ENCODE measurements at places on chromosomes 5 and 9.
A peak's percentile ranks its signal among the peaks of the same experiment; 100 is the strongest.

DNA sequence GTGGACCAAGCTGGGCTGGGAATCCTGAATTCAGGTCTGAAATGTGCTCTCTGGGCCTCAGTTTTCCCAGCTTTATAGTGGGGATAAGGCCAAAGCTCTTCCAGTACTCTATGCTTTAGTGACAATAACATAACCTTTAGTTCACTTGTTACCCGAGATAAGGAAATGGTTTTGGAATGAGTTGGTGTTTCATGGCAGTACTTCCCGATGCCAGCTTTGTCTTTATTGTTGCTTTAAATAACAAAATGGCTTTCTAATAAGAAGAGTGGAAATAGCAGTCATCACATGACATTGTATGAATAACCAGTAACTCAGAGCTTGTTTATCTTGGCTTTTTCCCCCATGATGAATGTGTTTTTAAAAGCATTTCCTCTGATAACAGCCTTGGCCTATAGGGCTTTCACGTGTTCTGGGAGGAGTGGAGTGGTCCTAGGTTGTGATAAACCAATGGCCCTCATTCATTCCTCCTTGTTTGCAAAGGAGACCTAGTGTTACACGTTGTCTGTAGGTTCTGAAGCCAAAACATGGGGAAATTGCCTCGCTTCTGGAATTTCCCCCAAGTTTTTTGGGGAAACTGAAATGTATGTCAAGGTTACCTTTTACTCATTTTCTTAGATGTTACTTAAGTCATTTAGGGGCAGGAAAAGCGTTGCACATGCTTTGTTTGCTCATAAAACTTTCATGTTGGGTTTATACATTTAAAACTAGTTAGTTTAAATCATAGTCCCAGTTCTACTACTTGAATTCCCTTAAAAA is 53.7 kb downstream of the ZNF618 start:
- DNase-seq = peak; percentile 95

- DNase-seq = no peak
Observed at GRCh38 chr9:126338945-126339344, 12.3 kb downstream of the MVB12B start.

GRCh38 chr9:136564379-136564988 is 18.6 kb upstream of the NOTCH1 start:
- no peak for DNase-seq

GRCh38 chr9:126720661-126721563 is 83.9 kb upstream of the ZBTB43 start:
- DNase-seq = no peak

DNA sequence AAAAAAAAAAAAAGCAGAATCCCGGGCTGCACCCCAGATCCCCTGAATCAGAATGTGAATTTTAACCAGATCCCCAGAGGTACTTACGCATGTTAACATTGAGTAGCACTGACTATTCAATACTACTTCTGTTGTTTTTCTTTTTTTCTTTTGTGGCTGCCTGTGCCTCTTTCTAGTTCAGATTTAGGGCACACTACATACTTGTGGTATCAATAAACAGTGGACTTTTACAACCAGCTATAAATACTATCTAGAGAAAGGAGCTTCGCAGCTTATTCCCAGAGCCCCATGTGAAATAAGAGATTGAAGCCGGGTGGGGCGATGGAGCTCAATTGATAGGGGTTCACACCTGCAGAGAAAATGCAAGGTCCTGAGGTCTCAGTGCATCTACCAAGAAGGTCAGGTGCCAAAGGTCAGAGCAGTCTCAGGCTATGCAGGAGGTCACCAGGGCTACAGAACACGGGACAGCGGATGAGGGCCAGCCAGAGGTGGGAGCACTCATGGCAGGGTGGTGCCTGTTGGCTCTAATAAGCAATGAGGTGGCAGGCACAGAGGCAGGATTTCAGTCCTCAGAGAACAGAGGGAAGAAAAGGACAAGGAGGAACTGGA is 22.3 kb downstream of the WWC1 start:
- DNase-seq = no peak

- DNase-seq = no peak
Observed at GRCh38 chr5:170449232-170449631, 54.6 kb upstream of the KCNIP1 start.

DNA sequence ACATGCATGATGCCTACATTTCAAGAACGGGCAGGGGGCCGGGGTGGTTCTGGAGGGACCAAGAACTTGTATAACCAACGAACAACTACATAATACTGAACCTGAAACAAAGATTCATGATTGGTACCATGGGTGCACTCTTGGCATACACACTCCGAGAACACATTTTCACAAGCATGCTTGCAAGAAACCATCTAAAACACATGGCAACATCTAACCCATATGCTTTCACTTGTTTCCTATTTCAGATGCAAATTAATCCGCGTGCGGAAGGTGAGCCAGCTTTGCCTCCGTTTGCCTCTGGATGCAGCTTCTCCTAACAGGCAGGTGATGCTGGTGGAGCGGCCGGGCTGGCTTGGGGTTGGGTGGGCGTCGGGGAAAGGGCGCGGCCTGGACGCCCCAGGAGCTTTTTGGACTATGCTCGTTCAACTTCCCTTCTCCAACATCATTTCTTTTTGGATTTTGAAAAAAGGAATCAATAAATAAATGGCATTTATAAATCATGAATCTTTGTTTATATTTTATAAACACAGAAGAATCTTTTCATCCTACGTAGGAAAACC is 12.5 kb upstream of the SEC16A start:
- DNase-seq = no peak
